ENCODE measurements at places on chromosomes 4 and X. TPM values are rescaled to one million over a fixed set of nuclear protein-coding genes. Genes with fewer than 3 reads are reported as not detected.
A peak's percentile ranks its signal among the peaks of the same experiment; 100 is the strongest.

- no peak for DNase-seq
Observed at GRCh38 chr4:41264212-41264611, 7.5 kb downstream of the UCHL1 start.

GRCh38 chr4:89307446-89308160 lies at the start of gene GPRIN3:
GPRIN3 (minus strand) TSS chr4:89307800; CDS start chr4:89250110, 57,690 bp downstream.
- peak; percentile 42 for DNase-seq

DNA sequence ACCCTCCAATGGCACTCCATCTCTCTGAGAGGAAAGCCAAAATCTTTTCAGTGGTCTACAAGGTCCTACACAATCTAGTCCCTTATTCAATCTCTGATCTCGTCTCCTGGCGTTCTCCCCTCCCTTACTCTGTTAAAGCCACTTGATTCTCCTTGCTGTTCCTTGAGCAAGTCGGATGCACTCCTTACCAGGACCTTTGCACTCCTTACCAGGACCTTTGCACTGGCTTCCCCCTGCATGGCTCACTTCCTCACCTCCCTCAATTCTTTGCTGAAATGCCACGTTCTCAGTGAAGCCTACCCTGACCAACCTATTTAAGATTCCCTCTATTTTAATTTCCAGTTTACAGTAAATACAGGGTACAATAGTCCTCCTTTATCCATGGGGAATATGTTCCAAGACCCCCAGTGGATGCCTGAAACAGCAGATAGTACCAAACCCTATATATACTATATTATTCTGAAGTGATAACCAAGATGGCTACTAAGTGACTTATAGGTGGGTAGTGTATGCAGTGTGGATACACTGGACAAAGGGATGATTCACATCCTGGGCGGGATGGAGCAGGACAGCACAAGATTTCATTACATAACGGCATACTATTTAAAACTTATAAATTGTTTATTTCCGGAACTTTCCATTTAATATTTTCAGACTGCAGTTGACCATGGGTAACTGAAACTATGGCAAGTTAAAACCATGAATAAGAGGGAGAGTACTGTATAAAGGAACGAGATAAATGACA lies 6.5 kb upstream of the DLG3 start:
- no peak for DNase-seq

- DNase-seq = no peak
Observed at GRCh38 chr4:81366779-81367178, 104.9 kb downstream of the RASGEF1B start.

GRCh38 chr4:113646442-113646822 lies 115.1 kb downstream of the CAMK2D start:
- DNase-seq = peak; percentile 39

- DNase-seq = no peak
Observed at GRCh38 chr4:112652216-112652615, 15.3 kb downstream of the LARP7 start.

DNA sequence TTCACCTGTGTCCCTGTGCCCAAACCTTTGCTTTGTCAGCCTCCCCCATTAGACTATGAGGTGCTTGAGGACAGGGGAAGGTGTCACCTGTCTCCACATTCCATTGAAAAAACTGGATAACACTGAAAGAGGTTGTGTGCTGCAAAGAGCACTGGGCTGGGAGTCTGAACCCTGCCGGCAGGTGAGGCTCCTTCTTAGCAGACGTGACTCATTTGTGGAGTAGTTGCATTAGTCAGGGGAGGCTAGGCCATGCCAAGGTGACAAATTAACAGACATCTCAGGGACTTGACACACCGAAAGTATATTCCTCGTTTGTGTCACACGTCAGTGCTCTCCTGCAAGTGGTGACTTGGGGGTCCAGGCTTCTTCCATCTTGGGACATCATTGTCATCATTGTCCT lies 95.9 kb upstream of the STX18 start:
- no peak for DNase-seq

DNA sequence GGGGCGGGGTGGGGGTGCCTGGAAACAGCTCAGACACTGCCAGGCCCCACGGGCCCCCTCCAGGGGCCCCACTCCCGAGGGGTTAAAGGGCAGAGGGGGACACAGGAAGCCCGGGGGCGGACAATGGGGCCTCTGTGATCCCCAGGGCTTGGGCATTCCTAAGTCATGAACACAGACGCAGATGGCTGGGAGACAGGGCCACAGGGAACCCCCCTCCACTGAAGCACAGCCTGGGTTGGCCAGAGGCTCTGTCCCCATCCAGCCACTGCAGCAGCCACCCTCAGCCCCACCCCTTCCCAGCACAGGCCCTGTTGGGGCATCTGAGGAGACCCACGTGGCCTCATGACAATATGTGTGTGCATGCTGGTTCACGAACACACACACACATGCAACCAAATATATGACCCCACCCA lies 3.9 kb downstream of the L1CAM start:
- no peak for DNase-seq

DNA sequence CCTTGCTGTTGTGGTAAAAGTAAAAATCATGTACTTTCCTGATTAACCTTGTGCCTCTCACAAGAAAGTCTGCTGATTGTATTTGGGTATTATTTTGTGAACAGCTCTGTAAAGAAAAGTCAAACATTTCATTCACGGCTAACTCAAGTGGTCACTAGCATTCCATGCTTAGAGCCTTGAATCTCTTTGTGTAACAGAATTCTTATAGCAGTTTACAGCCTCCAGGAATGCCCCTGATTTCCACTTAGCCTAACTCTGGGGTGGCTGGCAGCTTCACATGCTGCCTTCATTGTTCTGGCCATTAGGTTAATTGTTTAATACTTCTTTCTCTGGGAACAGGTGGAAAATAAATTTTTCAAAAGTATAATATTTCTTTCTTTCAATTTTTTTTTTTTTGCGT lies 226.7 kb downstream of the RBMX2 start:
- no peak for DNase-seq

BDH2 gene
- 70.5 TPM for polyA plus RNA-seq

CXCL3 gene
- polyA plus RNA-seq = 1.9 TPM

SGCB gene
- 72.2 TPM for polyA plus RNA-seq

Measured in fibroblast of lung (primary cell).